ENCODE measurements at places on chromosomes 3 and 15. TPM values are rescaled to one million over a fixed set of nuclear protein-coding genes. Genes with fewer than 3 reads are reported as not detected.
A peak's percentile ranks its signal among the peaks of the same experiment; 100 is the strongest.

- peak; percentile 25 for DNase-seq
These were observed 543 bp downstream of the MEF2A start for GRCh38 chr15:99566157-99566897.

DNA sequence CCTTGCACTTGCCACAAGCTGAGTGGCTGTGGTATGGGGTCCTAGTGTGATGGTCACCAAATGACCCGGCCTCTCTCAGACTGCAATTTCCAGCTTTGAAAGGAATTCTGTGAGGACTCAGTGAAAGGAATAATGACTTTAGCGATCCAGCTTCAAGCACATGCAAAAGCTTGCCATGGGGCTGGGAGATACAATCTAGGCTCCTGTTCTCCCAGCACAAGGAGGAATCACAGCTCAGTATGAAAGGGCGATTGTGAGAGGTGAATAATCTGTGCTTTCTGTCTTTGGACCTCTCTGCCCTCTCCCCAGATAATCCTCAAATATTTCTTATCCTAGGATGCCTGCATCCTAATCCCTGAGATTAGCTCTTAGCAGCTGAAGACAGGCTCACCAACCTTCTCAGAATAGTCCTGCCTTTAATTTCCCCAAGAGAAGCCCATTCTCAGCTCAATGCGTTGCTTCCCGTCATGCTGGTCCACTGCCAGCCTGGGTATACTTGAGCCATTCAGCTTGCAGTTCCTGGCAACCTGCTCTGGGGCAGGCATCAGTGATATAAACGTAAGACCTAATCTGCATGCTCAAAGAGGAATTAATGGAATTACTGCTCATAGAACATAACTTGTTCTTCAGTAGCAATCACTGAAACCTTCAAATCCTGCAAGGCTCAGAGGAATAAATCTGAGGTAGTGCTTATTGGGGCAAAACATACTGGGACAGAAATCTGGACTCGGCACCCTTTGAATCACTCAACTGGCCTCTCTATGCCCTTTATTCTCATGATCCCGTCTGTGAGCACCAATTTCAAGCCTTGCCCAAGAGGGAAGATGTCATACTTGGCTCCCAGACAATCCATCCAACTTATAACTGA lies 15.1 kb downstream of the TLNRD1 start:
- no peak for DNase-seq

Gene ASB14
- 1.4 TPM for polyA plus RNA-seq

Gene LARP6
- 15.5 TPM for polyA plus RNA-seq

Gene PP2D1
- polyA plus RNA-seq, result 1.1 TPM

All from left kidney (tissue), 8 donors.